ENCODE measurements at places on chromosomes 6 and 20.

DNA sequence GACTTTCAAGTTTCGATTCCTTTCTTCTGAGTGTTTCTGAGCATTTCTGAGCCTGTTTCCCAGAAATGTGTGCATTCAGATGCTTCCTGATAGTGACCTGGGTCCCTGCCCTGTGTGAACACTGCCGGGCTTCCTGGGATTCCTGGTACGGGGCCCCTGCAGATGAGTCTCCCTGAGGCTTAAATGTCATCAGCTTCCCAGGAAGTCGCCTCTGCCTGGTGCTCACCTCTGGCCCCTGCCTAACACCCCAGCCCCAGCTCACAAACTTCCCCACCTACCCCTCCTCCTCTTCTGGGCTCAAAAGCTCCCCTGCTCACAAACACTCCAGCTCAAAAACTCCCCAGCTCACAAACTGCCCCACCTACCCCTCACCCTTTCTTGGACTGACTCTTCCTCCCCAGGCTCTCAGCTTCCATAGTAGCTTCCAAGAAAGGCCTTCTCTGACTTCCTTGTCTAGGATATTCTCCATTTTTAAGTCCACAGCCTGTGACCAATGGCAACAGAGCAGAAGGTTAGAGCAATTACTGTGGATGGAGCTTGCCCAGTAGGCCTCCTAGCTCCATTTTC lies 42.0 kb downstream of the TGM2 start:
- peak; percentile 35 for ATAC-seq

DNA sequence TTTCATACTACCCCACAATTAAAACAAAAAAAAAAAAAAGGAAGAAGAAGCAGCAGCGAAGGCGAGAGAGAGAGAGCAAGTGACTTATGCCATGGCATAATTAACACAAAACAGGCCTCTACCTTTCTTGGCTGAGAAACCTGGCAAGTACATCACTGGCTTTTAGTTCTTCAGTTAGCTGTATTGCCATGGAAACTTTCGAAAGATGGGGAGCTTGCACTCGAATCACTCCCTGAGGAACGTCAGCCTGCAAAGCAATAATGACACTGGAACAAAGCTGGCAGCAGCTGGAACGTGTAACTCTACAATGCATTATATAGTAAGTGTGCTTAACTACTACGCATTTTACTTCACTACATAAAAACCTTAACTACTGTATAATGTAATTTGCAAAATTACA lies 126.1 kb downstream of the ARHGAP18 start:
- ATAC-seq, result no peak

GRCh38 chr6:46642928-46643751 lies 9.5 kb downstream of the CYP39A1 start:
- ATAC-seq, result no peak

DNA sequence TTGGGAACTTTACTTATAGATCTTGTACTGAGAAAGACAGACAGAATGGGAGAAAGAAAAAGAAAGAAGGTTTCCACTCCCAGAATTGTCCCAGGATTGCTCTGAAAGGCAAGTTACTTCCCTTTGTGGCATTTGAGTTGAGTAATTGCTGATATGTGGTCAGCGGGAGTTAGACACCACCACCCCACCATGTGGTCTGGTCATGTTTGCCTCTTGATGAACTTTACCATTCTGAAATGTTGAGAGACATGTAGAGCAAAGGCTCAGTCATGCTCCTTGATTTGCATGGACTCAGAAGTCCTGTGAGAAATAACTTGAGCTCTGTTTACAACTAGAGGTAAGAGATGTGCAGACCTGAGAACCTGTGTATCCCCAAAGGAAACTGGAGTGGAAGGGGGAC lies 17.1 kb downstream of the TCF21 start:
- no peak for ATAC-seq

- ATAC-seq, result no peak
Observed at GRCh38 chr6:113551168-113551567, 306.0 kb upstream of the MARCKS start.

DNA sequence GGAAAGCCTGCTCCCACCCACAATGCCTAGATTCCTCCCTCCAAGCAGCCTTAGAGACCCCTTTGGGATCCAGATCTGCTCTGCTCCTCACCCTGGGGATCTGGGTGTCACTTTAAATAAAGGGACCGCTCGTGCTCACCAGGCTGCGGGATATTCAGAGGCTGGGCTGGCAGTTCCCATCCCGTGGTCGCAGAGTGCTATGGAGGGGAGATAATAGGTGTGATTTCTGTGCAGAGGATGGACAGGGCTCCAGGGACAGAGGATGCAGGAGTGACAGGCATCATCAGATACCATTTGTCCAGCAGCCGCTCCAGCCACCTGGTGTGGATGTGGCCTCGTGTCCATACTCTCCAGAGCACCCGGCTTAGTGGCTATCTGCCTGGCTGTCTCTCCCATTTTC lies 415.9 kb upstream of the SULF2 start:
- ATAC-seq, result no peak

- ATAC-seq, result no peak
Observed at GRCh38 chr20:20820104-20820503, 107.7 kb upstream of the RALGAPA2 start.

GRCh38 chr6:134436281-134436815 lies 118.4 kb upstream of the SGK1 start:
- ATAC-seq, result peak; percentile 81

- peak; percentile 15 for ATAC-seq
Observed at GRCh38 chr6:158086054-158086503, 82.0 kb downstream of the SERAC1 start.

GRCh38 chr6:68572975-68573374 lies 62.1 kb upstream of the ADGRB3 start:
- ATAC-seq, result no peak

DNA sequence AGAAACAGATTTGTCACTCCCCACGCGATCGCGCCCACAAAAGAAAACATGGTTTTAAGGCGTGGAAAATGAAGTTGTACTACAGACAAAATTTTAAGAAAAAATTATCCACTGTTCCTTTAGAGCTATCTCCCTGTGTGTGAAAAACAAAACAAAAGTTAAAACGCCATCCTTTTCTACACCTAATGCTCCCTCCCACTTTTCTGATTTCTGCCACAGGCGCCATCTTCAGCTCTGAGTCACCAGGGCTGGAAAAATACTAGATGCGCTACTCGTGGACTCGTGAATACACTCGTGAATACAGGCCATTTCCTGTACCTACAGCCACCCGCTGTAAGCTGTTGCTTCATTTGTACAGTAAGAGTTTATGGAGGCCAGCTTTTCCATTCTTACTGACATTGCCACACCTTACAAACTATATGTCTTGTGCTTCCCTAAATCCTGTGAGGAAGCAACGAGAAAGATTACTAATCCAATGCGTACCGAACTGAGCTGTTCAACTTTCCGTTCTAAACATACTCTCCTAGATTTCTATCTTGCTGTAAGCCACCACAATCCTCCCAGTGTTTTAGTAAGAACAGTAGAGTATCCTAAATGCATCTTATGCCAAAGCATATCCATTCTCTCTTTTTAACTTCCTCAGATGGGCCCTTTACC lies 773 bp upstream of the AHI1 start:
- peak; percentile 87 for ATAC-seq

DNA sequence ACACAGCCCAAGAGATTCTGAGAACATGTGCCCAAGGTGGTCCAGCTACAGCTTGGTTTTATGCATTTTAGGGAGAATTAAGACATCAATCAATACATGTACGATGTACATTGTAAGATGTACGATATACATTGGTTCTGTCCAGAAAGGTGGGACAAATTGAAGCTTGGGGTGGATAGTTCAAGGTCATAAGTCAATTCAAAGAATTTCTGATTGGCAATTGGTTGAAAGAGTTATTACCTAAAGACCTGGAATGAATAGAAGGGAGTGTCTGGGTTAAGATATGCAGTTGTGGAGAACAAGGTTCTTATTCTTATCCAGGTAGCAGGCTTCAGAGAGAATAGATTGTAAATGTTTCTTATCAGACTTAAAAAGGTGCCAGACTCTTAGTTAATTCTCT lies 31.8 kb upstream of the LCA5 start:
- no peak for ATAC-seq

DNA sequence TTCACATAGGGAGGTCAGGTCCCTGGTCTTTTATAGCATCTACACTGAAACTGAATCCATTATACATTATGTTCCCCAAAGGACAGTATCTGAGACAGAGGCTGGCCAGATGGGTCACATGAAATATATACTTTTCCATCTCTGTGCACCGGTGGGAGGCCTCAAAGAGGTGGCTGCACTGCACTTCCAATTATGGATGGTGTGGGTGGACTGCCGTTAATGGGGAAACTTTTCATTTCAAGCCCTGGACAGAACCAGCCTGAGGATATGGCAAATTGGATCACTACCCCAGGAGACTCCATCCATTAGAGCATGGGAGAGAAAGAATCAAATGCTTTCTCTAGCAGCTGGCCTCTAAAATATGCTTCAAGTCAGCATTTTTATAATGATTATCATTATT lies 280.5 kb upstream of the OPRM1 start:
- no peak for ATAC-seq

- ATAC-seq, result no peak
Observed at GRCh38 chr20:44401770-44402390, 46.4 kb downstream of the HNF4A start.

GRCh38 chr6:148342350-148343046 lies at the start of gene SASH1:
Gene SASH1 (plus strand): TSS chr6:148342838. CDS start chr6:148343068, 230 bp downstream.
- ATAC-seq, result peak; percentile 84

GRCh38 chr6:151514000-151514730 lies 20.3 kb downstream of the CCDC170 start:
- ATAC-seq, result no peak

GRCh38 chr20:19901226-19901625 lies 115.9 kb upstream of the NAA20 start:
- ATAC-seq, result no peak

- ATAC-seq, result no peak
Observed at GRCh38 chr6:124010574-124010973, 206.9 kb downstream of the NKAIN2 start.

DNA sequence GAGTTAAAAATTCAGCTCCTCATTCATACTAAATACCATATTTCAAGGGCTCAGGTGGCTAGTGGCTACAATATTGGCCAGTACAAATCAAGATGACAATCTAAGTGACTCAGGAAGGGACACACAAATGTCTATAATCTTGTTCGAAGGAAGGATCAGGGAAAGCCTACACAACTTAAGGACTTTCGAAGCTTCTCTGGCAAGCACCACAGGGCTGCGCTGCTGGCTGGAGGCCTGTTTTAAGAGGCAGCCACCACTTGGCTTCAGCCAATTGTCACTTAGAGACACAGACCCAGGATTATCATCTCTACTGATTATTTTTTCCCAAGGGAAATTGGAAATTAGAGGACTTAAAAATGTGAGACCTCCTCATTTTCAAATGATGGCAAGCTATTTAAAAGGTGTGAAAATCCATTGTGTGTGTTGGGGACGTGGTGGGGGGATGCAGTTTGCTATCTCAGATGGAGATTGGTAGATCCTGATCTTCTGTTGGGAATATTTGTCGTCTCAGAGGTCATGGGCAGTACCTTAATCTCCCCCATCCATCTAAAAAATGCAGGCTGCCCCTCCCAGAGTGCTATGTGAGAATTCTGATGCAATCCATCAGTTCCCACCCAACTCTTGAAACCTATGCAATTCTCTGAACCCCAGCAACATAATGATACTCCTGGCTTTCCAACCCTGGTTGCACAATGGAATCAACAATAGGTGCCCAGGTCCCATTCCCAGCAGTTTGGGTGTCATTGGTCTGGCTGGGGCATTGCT lies 11.3 kb downstream of the ARHGAP40 start:
- no peak for ATAC-seq

- no peak for ATAC-seq
Observed at GRCh38 chr6:1123386-1124375, 188.2 kb upstream of the FOXQ1 start.

GRCh38 chr6:72748759-72749158 lies 126.9 kb downstream of the KCNQ5 start:
- no peak for ATAC-seq

GRCh38 chr6:12066297-12066696 lies 54.2 kb downstream of the HIVEP1 start:
- ATAC-seq, result no peak

DNA sequence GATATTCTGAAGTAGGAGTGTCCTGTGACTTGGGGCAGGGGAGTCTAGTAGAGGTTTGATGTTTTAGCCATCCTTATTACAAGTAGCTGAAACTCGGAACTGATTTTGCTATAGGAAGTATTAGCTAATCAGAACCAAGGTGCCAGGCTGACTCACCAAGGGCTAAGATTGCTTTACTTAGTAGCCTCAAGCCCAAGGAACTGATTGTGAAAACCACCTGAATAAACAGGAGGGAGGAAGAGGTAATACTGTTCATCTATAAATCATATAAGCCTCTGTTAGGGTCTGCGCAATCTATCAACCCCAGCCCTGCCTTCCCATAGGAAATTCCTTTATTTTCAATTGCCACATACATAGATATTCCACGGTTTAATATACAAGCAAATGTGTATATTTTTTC lies 54.4 kb downstream of the GNAS start:
- no peak for ATAC-seq

DNA sequence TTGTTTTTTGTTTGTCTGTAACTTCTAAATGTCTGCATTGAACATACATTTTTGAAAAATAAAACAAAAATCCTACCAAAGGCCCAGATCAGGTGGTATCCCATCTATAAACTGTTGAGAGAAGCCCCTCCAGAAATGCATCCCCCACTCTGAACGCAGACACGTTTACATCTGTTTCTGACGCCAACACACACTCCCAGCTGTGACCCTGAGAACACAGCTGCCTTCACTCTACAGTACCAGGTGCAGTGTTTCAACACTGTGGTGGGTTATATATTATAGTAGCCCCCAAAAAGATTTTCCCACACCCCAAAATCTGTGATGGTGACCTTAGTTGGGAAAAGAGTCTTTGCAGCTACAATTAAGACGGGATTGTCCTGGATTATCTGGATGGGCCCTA lies 199.1 kb upstream of the JARID2 start:
- ATAC-seq, result no peak

DNA sequence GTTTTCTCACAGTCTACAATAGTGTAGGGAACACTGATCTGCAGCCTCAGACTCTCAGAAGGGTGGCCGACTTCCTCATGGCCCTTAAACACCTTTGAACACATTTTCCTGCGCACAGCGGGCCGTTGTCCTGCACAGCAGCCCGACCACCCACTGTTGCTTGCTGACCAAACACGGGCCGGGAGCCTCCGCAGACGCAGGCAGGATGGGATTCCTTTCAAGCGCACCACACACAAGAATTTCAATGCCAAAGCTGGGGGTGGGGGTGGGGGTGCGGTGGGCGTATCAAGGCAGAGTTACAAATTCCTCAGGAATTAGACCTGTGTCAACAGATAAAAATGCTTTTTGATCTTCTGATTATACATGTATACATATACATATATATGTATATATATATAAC lies 74.5 kb downstream of the HUS1B start:
- no peak for ATAC-seq

DNA sequence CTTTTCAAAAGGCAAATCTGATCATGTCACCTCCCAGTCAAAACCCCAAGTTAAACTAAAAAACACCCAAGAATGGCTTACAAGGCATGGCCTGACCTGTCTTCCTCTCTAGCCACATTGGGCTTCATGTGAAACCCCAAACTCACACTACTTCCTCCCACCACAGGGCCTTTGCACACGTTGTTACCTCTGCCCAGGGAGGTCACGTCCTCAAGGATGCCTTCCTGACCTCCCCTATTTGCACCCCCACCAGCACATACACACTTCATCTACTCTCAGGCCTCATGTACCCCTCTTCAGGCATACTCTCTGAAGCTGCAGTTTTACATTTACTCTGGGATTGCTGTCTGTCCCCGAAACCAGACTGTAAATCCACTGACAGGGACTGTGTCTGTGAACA lies 6.1 kb downstream of the EZR start:
- ATAC-seq, result no peak

All from gastroesophageal sphincter (tissue), 4 donors.